ENCODE measurements at places on chromosomes 4 and X.

DNA sequence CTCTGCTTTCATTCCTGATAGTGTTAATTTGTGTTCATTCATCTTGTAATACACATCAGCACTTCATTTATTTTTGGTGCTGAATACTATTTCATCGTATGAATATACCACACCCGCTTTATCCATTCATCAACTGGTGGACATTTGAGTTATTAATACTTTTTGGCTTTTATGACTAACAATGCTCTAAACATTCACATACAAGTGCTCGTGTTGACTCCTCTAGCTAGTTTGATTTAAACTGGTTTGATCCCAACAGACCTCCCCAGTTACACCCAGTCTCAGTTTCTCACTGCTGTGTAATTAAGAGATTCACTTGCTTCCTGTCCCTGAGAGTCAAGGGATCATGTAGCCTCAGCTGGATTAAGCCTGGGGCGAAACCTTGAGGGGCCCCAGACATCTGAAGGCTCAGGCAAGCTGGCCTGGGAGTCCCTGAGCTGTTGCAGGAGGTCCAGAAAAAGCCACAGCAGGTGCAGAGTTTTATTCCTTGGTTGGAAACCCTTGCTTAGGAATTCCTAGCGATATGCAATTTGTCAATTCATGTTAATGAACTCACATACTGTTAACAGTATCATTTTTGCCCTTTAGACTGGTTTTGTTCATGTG is 52.8 kb upstream of the CLDN24 start:
- DNase-seq = no peak

DNA sequence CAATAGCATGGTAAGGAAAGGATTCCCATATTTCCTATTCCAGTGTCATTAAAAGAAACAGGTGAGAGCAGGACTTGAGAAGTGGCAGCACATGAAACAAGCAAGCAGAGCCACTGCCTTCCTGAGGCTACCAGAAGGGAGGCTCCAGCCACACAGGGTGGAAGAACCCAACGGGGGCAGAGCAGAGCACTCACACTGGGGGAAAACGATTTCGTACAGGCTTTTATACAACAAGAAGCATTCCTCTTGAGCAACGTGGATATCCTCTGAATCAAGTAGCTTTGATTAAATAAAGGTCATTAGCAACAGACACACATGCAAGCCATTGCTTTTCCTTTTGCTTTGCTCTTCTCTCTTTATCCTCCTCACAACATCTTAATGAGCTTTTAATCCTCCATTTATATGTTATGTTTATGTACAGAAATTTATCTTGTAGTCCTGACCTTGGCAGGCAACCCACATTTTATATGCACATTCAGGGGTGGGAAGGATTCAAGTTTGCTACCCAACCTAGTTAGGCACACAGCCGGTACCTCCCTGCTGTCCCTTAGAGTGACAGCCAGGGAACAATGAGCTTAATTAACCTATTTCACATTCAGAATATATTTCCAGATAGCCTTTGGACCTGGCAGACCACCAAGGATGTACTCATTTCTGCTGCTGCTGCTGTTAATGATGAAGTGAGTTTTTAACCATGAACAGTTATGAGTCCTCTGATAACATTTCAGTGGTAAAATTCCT is 202.1 kb downstream of the ARHGAP24 start:
- no peak for DNase-seq

DNA sequence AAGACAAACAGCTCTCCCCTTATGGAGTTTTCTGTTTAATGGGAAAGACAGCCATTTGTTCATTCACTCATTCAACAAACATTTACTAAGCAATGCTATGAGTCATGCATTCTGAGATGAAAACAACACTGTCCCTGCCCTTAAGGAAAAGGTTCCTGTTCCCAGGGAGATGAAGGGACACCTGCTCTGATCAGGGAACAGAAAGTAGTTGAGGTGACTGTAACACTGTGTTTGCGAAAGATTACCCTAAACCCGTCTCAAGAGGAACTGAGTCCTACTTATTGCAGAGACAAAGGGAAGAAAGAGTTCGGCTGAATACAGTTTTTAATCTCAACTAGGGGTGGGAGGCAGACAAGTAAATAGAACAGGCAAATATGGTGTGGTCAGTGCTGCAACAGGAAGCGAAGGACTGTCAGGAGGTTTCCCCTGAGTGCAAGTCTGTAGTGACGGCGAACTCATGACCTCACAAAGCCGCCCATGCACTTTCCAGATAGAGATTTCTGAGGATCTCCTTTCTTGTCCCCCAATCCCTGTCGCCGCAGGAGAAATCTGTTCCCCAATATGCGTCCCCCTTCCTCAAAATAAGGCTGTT is 712 bp downstream of the STX18 start:
- DNase-seq = peak; percentile 14

GRCh38 chr4:169611157-169611556 is 1.2 kb downstream of the NEK1 start:
- DNase-seq = no peak

DNA sequence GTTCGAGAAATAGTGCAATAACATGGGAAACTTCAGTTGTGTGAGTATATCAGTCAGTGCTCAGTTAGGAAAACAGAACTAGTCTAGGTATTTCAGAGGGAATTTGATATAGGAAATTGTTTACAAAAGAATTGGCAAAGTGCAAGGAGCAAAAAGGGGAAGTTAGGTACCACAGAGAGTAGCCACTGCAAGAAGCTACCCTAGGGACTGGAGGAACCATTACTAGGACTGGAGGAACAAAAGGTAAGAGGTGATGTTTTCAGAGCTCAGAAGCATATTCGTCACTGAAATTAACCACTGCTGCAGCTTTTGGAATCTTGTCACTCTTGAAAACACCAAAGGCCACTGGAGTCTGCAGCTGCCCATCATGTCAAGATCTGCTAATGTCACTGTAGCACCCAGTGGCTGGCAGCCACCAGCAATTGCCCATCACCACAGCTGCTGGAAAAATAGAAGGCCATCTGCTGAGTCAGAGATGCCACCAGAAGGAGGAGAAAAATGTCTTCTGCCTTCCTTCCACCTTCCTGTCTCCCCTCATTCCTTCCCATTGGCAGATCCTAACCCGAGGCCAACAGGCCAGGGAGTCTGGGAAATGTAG is 160.6 kb upstream of the RPS6KA3 start:
- DNase-seq = no peak

DNA sequence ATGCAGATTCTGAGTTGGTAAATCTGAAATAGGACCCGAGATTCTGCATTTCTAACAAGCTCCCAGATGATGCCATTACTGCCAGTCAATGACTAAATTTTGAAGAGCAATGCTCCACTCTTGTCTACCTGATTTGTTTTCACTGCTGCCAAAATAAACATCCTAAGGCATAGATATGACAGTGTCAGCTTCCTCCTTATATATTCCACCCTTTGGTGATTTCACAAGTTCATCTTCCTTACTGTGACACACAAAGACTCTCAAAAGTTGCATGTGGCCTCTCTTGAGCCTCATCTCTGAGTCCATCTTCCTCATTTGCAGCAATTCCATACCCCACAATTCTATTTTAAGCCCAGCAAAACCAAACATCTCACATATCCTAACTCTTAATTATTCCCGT is 110.9 kb downstream of the FBXW7 start:
- no peak for DNase-seq

- no peak for DNase-seq
These were observed 23.2 kb downstream of the PRPS2 start for GRCh38 chrX:12814420-12814819.

GRCh38 chrX:13327666-13328065 is 7.8 kb upstream of the ATXN3L start:
- DNase-seq = no peak

- no peak for DNase-seq
These were observed 356.5 kb downstream of the PDGFC start for GRCh38 chr4:156615066-156615531.

DNA sequence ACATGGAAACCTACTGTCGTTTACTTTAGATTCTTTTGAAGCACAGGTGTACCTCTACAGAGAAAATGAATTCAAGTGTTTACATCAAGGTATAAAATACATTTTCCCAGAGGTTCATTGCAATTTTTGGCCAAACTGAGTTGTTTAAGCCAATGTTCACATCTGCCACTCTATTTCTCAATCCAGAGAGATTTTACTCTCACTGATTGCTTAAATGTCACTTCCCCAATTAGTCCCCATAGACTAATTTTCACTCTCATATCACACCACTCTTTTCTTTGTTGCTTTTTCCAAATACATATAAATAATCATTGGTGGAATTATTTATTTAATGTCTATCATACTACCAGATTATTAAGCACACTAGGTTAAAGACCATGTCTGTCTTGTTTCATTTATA is 271.8 kb downstream of the PPP3CA start:
- DNase-seq = no peak

DNA sequence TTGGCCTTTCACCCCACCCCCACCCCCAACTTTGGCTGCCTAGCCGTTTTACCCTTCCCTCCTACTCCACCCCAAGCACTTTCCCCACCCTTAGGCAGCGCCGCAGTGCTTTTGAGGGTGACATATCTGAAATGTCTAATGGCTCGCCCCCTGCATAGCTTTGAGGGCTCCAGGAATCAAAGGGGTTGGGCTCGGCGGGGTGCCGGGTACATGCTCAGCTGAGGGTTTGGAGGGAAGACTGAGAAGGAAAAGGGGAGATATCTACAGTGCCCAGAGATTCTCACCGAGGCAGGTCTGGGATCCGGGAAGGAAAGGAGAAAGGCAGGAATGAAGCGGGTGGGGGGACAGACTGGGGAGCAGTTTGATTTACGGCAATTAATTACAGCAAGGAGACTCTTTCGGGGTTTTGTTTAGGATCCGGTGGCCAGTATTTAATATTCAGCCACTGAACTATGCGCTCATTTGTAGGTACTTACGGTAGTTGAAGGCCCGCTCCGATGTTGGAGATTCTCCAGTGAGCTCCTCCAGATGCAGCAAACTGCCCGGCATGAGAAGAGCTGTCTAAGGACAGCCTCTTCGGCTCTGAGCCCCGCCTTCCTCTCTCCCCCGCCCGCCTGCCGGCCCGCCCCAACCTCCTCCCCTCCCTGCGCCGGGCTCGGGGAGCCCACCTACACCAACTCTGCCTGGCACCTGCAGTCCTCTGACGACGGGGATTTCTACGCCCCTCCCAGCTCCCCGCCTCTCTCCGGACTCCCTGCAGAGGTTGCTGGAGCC is at the start of gene IGSF1:
IGSF1 (minus strand) TSS at position 569 of the 774 bp plus-strand sequence. CDS start 2,632 bp downstream, outside the sequence.
- peak; percentile 4 for DNase-seq

GRCh38 chrX:112641449-112641848 is 38.3 kb downstream of the LHFPL1 start:
- DNase-seq = no peak

DNA sequence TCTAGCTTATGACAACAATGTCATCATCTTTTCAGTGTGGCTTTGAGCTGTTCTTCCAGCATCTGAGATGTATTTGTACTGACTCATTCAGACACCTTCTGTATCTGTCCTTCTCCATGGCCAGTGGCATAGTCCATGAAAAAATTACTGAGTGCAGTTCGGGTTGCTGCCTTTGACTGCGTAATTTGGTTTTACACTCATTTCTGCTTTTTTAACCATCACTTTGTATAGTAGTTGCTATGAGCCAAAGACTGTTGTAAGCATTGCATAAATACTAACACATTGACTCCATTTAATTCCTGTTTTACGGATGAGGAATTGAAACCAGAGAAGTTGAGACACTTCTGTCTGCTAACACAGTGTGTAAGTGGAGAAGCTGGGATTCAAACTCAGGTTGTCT is 190.7 kb upstream of the MID1 start:
- DNase-seq = no peak

- no peak for DNase-seq
These were observed 200.0 kb upstream of the LDB2 start for GRCh38 chr4:17098401-17098800.

- DNase-seq = no peak
These were observed 131.8 kb downstream of the ENOX2 start for GRCh38 chrX:130771230-130771629.

DNA sequence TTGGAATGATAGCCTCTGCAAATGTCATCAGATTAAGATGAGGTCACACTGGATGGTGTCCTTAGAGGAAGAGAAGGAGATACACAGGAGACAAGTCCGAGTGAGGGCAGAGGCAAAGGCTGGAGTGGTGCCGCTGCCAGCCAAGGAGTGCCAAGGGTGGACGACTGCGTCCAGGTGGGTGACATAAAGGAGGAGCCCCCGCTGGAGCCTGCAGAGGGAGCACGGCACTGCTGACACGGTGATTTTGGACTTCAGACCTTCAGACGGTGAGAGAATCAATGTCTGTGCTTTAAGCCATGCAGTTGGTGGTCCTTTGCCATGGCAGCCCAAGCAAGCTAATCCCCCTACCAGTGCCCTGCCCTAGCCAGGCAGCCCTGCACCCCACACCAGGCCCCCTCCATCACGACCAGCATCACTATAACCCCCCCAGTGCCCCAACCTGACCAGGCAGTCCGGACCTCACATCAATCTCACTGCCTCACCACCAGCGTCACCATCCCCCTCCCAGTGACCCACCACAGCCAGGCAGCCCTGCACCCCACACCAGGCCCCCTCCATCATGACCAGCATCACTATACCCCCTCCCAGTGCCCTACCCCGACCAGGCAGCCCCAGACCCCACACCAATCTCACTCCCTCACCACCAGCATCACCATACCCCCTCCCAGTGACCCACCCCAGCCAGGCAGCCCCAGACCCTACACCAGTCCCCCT is 130.0 kb downstream of the HMX1 start:
- DNase-seq = no peak

- DNase-seq = no peak
These were observed 9.4 kb downstream of the DAPP1 start for GRCh38 chr4:99826016-99826415.

DNA sequence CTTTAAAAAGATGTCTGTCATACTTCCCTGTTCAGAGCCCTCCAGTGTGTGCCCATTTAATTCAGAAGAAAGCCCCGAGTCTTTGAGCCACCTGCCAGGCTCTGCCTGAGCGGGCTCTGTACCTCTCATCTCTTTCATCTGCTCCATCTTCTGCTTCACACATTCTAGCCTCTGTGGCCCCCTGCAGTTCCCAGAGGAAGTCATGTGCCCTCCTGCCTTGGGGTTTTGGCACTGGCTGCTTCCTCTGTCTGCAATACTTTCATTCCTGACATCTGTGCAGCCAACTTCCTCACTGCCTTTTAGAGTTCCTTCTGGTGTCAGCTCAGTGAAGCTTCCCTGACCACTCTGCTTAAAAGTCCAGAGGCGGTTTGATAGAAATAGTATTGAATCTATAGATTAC is 6.2 kb upstream of the STK32B start:
- DNase-seq = no peak

DNA sequence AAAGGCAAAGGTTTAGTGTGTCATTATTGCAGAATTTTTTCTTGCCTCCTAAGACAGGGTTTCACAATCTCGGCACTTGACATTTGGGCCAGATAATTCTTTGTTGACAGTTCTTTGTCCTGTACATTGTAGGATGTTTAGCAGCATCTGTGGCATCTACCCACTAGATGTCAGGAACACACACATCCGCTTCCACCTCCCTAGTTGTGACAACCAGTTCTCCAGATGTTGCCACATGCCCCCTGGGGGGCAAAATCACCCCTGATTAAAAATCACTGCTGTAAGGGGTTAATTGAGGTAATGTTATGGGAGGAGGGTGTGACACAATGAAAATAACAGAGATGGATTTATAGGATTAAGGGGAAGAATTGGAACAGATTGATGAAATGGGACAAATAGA is 75.3 kb downstream of the HMGB2 start:
- no peak for DNase-seq
